ENCODE measurements at places on chromosomes 7 and 10.

GRCh38 chr7:47148536-47149207 lies 433.2 kb downstream of the TNS3 start:
- no peak for DNase-seq

- peak; percentile 83 for DNase-seq
These were observed 93.2 kb upstream of the KIF5B start for GRCh38 chr10:32149252-32149955.

DNA sequence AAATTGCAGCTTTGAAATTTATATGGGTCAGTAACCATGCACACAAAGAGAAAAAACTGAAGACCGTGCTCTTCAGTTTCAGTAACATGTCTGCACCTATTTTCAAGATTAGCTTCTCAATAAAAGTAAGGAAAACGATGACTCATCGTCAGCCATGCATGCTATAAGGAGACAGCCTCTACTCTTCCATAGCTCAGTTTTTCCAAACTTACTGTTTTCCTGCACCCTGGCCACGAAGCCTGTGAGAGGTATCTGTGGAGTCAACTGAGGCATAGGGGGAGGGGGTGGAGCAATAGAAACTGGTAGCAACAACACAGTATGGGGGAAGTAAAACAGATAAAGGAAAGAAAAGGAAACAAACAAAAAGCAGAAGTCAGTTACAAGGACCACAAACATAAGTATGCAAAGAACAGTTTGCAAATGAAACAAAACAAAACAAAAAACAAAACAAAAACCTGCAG lies 58.0 kb downstream of the PDSS1 start:
- DNase-seq: no peak

DNA sequence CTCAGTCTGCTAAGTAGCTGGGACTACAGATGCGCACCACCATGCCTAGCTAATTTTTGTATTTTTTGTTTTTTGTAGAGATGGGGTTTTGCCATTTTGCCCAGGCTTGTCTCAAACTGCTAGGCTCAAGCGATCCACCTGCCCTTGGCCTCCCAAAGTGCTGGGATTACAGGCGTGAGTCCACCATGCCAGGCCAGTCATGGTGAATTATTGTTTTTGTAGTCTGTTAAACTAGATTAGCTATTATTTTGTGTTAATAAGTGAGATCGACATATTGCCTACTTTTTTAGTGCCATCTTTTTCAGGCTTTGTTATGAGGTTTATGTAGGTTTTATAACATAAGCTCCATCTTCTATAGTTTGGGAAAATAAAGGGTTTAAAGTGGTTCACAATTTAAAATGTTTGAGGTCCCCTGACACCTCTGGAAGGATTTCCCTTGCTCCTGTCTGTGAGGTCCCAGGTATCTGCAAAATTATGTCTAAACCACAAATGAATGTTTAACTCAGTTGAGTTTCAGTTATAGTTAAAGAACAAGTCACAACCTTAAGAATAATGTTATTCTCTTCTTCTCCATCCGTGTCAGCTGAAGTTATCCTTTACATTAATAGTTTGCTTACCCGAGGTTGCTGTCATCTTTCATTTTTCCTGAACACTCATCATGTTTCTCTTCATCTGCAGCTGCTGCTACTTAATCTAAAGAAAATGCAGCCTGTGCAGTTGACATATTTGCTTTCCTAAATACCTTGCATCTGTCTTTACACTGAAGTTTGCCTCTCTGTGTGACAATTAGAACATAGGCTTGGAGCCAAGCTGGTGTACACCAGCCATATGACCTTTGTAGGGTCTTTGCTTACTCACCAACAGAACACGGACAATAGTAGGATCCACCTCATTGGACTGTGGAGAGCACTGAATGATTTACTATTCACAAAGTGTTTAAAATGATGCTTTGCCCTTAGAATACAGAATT lies 8.9 kb upstream of the VSTM4 start:
- DNase-seq: no peak

- DNase-seq: no peak
These were observed 6.5 kb upstream of the PPIF start for GRCh38 chr10:79340646-79341244.

- no peak for DNase-seq
These were observed 179.7 kb downstream of the PTPN20 start for GRCh38 chr10:47090903-47091302.

- DNase-seq: no peak
These were observed 60.7 kb upstream of the FOXK1 start for GRCh38 chr7:4621396-4621795.

- DNase-seq: peak; percentile 44
These were observed 327.3 kb downstream of the PHTF2 start for GRCh38 chr7:78125884-78126283.

DNA sequence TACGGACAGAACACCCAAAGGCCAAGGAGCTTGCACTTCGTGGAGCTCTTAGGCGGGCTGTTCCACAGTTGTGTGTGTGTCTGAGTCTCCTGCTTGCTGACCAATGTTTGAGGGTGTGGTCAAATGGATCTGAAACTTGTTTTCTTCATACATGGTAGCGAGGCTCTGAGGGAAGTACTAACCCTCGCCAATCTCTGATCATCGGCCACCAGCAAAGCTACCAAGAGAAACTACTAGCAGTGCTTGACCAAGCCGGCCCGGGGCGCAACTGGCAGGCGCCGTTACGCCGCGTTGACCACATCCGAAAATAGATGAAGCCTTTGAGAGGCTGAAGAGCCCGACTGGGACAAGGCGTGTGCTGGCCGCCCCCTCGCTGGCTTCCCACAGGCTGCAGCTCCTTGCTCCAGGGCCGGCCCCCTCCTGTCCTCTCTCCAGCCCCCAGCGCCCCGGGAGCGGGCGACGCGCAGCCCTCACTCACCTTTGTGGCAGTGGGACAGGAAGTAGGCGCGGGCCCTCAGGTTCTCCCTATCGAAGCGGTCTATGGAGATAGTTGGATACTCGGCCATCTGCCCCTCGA lies 384 bp downstream of the DCLRE1C start:
- DNase-seq: peak; percentile 18

DNA sequence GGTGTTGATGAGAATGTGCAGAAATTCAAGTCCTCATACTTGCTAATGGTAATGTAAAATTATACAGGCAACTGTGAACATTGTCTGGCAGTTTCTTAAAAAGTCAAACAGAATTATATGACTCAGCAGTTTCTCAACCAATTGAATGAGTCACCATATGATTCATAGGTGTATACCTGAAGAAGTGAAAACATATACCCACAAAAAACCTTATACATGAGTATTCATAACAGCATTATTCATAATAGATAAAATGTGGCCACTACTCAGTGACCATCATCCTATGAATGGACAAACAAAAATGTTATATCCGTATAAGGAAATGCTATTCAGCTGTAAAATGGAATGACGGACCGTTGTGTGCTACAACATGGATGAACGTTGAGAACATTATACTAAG lies 253.5 kb downstream of the MALRD1 start:
- DNase-seq: no peak

GRCh38 chr7:73737491-73738219 lies 947 bp downstream of the ABHD11 start:
- DNase-seq: no peak

DNA sequence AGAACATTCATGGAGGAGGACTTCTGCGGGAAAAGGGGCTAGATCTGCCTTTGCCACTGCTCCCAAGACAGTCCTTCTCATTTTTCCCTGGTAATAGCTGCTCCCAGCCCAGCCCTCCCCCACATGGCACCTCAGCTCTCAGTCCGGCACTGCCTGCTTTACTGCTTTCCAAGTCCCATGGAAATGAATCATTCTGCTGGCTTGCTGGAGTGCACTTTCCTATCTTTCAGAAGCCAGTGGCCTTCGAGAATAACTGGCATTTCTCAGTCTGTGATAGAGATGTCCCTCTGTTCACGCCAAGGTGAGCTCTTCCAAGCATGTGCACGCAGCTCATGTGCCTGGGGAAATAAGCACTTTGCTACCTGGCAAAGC lies 61.4 kb downstream of the SYPL1 start:
- no peak for DNase-seq

DNA sequence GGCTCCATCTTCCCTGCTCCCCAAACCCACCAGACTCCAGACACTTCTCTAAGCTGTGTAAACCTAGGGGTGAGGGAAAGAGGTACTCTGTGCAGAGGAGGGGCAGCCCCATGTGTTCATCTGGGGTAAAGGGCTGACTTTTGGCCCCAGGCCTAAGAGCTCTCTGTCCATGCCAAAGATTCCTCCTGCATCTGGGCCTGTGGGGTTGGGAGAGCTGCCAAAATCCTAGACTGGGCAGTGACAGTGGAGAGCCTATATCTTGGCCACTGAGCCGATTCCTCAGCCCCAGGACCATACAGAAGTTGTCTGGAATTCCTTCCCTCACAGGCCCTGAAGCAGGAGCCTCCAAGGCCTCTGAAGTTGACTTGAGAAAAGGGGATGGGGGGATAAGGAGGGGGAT lies 25.3 kb upstream of the LEP start:
- DNase-seq: peak; percentile 30

DNA sequence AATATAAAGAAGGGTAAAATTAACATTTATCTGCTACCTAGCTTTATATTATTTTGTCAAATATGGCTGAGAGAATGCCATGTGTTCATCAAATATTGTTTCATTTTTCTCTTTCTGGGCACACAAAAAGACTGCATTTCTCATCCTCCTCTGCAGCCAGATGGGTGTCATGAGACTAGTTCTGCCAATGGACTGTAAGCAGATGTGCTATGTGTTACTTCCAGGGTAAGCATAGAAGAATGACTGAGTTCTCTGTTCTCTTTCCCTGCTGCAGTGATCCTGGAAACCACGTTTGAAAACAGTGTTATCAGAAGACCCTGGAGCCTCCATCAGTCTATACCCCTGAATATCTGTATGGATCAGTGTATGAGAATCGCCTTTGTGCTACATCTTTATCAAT lies 24.1 kb upstream of the SLK start:
- no peak for DNase-seq

DNA sequence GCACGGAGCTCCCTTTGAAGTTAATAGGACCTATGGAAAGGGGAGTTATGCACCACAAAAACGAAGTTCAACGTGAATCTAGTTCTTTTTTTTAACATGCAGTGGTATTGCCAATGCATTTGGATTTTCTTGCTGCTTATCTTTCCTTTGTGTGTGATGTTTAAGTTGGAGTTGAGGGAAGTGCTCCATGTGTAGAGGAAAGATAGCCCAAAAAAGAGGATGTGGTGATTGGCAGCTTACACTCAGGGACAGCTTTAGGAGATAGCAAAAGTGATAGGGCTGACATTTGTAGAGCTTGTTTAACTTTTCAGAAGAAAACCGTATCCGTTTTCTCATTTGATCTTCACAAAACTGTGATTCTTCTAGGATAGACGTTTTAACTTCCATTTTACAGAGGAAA lies 101.3 kb downstream of the MDFIC start:
- DNase-seq: no peak

DNA sequence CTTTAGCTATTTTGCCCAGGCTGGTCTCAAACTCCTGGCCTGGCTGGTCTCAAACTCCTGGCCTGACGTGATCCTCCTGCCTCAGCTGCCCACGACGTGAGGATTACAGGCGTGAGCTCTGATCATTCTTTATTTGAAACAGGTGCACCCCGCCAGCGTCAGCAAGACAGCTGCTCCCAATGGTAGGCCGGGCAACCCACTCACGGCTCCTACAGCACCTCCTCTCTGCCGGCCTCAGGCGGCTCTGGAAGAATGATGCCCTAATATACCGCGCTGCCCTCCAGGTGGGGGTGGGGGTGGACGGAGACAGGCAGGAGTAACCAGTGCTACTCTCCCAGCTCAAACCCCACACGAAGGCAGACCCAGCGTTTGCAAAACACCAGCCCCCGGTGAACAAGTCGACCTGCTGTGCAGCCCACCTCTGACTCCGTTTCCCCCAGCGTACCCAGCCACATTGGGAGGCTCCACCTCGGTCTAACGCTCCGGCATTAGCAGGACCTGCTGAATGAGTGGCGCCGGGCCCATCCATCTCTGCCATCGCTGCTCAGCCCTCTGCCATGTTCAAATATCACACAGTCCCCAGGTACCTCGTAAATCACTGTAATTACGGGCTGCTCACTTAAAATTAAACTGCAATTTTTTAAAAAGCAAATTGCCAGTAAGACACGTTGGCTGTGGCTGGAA lies 148.6 kb downstream of the ELFN1 start:
- no peak for DNase-seq

GRCh38 chr7:28908775-28909174 lies 49.4 kb downstream of the TRIL start:
- no peak for DNase-seq

GRCh38 chr10:43965918-43966570 lies 317.4 kb upstream of the ZNF32 start:
- DNase-seq: no peak

DNA sequence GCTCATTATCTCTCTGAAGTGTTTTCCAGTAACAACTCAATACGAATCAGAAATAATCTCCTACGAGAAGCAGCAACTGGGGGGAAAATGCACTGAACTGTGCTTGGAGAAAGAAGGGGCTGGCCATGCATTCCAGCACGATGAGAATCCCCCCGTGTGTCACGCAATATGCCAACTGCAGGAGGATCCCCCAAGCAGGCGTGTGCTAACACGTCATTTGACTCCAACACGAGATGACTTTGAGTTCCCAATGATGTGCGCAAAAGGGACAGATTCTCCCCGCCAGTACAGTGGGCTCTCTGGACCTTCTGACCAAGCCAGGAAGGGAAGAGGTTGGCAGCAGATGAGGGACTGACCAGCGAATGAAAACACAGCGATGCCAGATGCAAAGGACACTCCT lies 105.5 kb downstream of the KCNMA1 start:
- DNase-seq: peak; percentile 46

- no peak for DNase-seq
These were observed 16.2 kb upstream of the AGK start for GRCh38 chr7:141534757-141535737.

GRCh38 chr10:74417397-74417796 lies 266.4 kb downstream of the ADK start:
- no peak for DNase-seq

- no peak for DNase-seq
These were observed 153.1 kb upstream of the LAMB4 start for GRCh38 chr7:108283252-108283651.

DNA sequence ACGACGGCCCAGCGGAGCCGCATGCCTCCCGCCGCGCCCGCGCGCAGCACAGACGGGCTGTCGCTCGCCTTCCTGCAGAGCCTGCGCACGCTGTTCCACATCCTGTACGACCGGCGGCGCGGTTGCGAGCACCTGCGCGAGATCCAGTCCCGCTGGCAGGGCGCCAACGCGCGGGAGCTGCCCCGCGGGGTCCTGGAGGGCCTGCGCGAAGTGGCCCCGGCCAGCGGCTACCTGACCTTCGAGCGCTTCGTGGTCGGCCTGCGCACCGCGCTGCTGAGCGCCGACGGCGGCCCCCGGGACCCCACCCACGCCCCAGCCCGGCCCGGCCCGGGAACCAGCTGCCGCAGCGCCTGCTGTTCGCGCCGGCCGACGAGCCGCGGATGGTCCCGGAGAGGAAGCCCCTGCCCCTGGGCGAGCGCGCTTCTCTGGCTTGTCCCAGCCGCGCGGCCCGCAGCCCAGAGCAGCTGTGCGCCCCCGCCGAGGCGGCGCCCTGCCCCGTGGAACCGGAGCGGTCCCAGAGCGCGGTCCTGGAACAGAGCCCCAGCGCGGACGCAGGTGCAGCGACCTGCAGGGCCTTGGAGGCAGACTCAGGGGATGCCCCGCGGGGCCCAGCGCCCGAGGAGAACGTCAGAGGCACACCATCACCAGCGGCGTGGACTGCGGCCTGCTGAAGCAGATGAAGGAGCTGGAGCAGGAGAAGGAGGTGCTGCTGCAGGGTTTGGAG lies 25.3 kb upstream of the ZNF716 start:
- DNase-seq: no peak
